ENCODE measurements at places on chromosomes 11 and 22. TPM values are rescaled to one million over a fixed set of nuclear protein-coding genes. Genes with fewer than 3 reads are reported as not detected.

CTSF gene
- 10.2 TPM for polyA plus RNA-seq

APOL4 gene
- polyA plus RNA-seq: 2.5 TPM

CHRNA10 gene
- 1.3 TPM for polyA plus RNA-seq

RAB39A gene
- polyA plus RNA-seq: 0.04 TPM

MMP8 gene
- not detected for polyA plus RNA-seq

C11orf91 gene
- 0.21 TPM for polyA plus RNA-seq

MPEG1 gene
- polyA plus RNA-seq: 0.61 TPM

SHISA8 gene
- polyA plus RNA-seq: 0.07 TPM

CLCF1 gene
- polyA plus RNA-seq: 1.4 TPM

MRGPRX4 gene
- polyA plus RNA-seq: not detected

CTR9 gene
- 15.9 TPM for polyA plus RNA-seq

HTATIP2 gene
- polyA plus RNA-seq: 23.3 TPM

SAA1 gene
- 10.8 TPM for polyA plus RNA-seq

MYOD1 gene
- polyA plus RNA-seq: not detected

DGCR6L gene
- 44.7 TPM for polyA plus RNA-seq

MYEOV gene
- polyA plus RNA-seq: 32.2 TPM

SCGB1D4 gene
- polyA plus RNA-seq: not detected

GAB4 gene
- not detected for polyA plus RNA-seq

TSPAN18 gene
- 2.2 TPM for polyA plus RNA-seq

PANX2 gene
- polyA plus RNA-seq: 2.1 TPM

PDGFD gene
- 0.35 TPM for polyA plus RNA-seq

CDHR5 gene
- 0.02 TPM for polyA plus RNA-seq

TMPRSS4 gene
- polyA plus RNA-seq: 101 TPM

NXPE2 gene
- polyA plus RNA-seq: not detected

GAL3ST1 gene
- polyA plus RNA-seq: 0.15 TPM

CRYAB gene
- 89.6 TPM for polyA plus RNA-seq

NTM gene
- polyA plus RNA-seq: 0.24 TPM

RAPSN gene
- 0.13 TPM for polyA plus RNA-seq

CRYBB3 gene
- polyA plus RNA-seq: 1.1 TPM

LMO2 gene
- 12.3 TPM for polyA plus RNA-seq

ZNF214 gene
- 0.46 TPM for polyA plus RNA-seq

SOX6 gene
- 1.2 TPM for polyA plus RNA-seq

STX3 gene
- 10.6 TPM for polyA plus RNA-seq

RCE1 gene
- polyA plus RNA-seq: 19.5 TPM

CD82 gene
- polyA plus RNA-seq: 266 TPM

KDELR3 gene
- 1.0 TPM for polyA plus RNA-seq

RFPL3 gene
- not detected for polyA plus RNA-seq

OR51B4 gene
- not detected for polyA plus RNA-seq

TRMU gene
- polyA plus RNA-seq: 32.4 TPM
